ENCODE measurements at places on chromosomes 2 and 18. TPM values are rescaled to one million over a fixed set of nuclear protein-coding genes. Genes with fewer than 3 reads are reported as not detected.

Gene CCDC85A
- 0.22 TPM for total RNA-seq

Gene HSBP1L1
- 1.6 TPM for total RNA-seq

Gene DHRS9
- not detected for total RNA-seq

- H3K36me3 ChIP-seq: no peaks in the 10 kb centered on the region
- no peak overlapping the region for H3K4me3 ChIP-seq
- peaks cover 38% of the 10 kb centered on the region for H3K4me1 ChIP-seq
- no peak for DNase-seq
- peak overlapping the region; percentile 58 for H3K27ac ChIP-seq
- H3K27me3 ChIP-seq: peaks cover 17% of the 10 kb centered on the region
These were observed 49.6 kb downstream of the FRZB start for GRCh38 chr2:182816866-182817265.

GRCh38 chr2:133591164-133591563 lies 22.9 kb upstream of the NCKAP5 start:
- no peak overlapping the region for H3K4me3 ChIP-seq
- no peak overlapping the region for H3K27ac ChIP-seq
- no peaks in the 10 kb centered on the region for H3K27me3 ChIP-seq
- no peaks in the 10 kb centered on the region for H3K36me3 ChIP-seq

DNA sequence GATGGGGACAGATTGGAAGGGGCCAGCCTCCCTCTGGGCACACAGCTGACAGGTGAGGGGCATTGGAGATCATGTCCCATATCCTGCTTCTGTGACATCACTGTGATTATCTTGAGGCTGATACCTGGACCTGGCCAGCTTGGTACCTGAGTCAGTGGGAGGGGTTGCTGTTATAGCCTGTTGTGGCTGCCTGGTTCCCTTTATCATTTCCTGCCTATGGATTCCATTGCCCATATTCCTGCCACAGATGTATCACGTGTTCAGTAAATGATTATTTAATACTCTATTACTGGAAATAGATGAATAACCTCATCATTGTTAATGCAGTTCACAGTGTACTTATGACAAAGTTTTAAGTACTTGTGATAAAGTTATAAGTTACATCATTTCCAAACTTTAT lies 7.8 kb upstream of the SCYGR1 start:
- H3K4me1 ChIP-seq: peaks cover 12% of the 10 kb centered on the region
- H3K27me3 ChIP-seq: no peaks in the 10 kb centered on the region

- H3K4me1 ChIP-seq: no peaks in the 10 kb centered on the region
- H3K36me3 ChIP-seq: peaks cover 59% of the 10 kb centered on the region
- no peak overlapping the region for H3K4me3 ChIP-seq
- H3K27me3 ChIP-seq: no peaks in the 10 kb centered on the region
These were observed 33.0 kb downstream of the FARSB start for GRCh38 chr2:222622910-222623309.

- no peak overlapping the region for H3K4me3 ChIP-seq
- no peaks in the 10 kb centered on the region for H3K36me3 ChIP-seq
- no peaks in the 10 kb centered on the region for H3K27me3 ChIP-seq
These were observed 91.1 kb downstream of the FMNL2 start for GRCh38 chr2:152425765-152426727.

- H3K4me1 ChIP-seq: peaks cover 47% of the 10 kb centered on the region
- H3K27ac ChIP-seq: no peak overlapping the region
- no peak for DNase-seq
- no peaks in the 10 kb centered on the region for H3K36me3 ChIP-seq
These were observed 334.1 kb downstream of the RIT2 start for GRCh38 chr18:42781298-42781815.

DNA sequence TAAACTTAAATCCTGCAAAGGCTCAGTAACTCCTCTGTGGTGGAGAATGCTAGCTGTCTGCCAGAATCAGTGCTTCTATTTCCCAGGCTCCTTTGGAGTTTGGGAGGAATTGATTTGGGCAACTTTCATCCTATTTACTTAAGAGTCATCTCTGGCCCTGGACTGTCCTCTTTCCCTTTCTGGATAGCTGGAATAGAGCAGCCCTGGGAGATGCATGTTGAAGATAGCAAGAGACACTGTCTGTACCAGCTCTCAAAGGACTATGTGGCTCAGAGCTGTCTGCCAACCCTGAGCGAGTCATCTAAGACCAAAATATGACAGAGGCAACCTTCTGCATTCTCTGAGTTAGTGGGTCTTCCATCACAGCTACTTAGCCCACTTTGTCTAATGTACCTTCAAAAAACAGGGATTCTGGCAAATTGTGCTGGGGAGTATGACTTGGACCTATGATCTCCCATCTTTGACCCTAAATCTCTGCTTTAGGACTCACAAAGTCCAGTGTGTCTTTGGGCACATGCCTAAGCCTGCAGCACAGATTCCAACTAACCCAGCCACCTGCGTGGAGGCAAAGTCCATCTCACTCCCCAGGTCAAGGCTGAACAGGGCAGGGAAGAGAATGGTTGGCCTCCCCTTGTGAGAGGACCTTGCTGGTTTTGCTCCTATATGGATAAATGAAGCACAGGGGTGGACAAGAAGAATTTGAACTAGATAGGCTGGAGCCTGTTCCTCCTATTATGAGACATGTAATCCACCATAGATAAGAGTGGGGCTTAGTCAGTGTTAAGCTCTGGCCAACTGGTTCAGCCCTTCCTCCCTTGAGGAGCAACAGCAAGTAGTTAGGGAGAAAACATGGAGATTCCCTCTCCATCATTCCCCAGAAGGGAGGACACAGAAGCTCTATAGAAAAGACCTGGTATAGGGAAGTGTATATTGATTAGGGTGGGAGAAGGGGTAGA lies 99.1 kb upstream of the PELI1 start:
- H3K4me1 ChIP-seq: peaks cover 44% of the 10 kb centered on the region
- no peaks in the 10 kb centered on the region for H3K27me3 ChIP-seq
- no peak overlapping the region for H3K27ac ChIP-seq
- no peak for DNase-seq

GRCh38 chr2:68742626-68743415 lies 8.2 kb downstream of the ARHGAP25 start:
- H3K27me3 ChIP-seq: no peaks in the 10 kb centered on the region
- H3K4me1 ChIP-seq: peaks cover 31% of the 10 kb centered on the region
- H3K4me3 ChIP-seq: no peak overlapping the region
- peaks cover 8% of the 10 kb centered on the region for H3K36me3 ChIP-seq
- DNase-seq: no peak
- H3K27ac ChIP-seq: no peak overlapping the region

DNA sequence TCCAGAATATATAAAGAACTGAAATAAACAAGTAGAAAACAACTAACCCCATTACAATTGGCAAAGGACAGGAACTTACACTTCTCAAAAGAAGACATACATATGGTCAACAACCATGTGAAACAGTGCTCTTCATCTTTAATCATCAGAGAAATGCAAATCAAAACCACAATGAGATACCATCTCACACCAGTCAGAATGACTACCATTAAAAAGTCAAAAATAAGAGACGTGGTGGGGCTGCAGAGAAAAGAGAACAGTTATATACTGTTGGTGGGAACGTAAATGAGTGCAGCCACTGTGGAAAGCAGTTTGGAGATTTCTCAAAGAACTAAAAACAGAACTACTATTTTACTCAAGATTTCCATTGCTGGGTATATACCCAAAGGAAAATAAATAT lies 1696.3 kb upstream of the TMEFF2 start:
- DNase-seq: no peak
- H3K36me3 ChIP-seq: no peaks in the 10 kb centered on the region
- H3K27me3 ChIP-seq: no peaks in the 10 kb centered on the region
- no peaks in the 10 kb centered on the region for H3K4me1 ChIP-seq
- H3K4me3 ChIP-seq: no peak overlapping the region

DNA sequence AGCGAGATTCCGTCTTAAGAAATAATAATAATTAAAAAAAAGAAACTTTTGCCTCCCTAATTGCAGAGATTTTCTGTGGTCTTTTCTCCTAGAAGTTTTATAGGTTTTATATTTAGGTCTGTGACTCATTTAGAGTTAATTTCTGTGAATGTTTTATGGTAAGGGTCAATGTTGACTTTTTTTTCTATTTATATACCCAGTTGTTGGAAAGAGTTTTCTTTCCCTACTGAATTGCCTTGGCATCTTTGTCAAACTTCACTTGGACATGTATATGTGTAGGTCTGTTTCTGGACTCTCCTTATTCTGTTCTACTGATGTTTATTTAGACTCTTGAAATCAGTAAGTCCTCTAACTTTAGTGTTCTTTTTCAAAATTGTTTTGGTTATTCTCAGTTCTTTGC lies 5.5 kb downstream of the ZNF512 start:
- no peak overlapping the region for H3K4me3 ChIP-seq
- peaks cover 13% of the 10 kb centered on the region for H3K4me1 ChIP-seq
- DNase-seq: no peak
- H3K27me3 ChIP-seq: no peaks in the 10 kb centered on the region
- no peak overlapping the region for H3K27ac ChIP-seq
- H3K36me3 ChIP-seq: peaks cover 21% of the 10 kb centered on the region

GRCh38 chr18:78670778-78671391 lies 308.7 kb upstream of the SALL3 start:
- H3K36me3 ChIP-seq: peaks cover 22% of the 10 kb centered on the region
- DNase-seq: no peak
- no peak overlapping the region for H3K27ac ChIP-seq
- H3K4me1 ChIP-seq: peaks cover 15% of the 10 kb centered on the region
- H3K4me3 ChIP-seq: no peak overlapping the region

DNA sequence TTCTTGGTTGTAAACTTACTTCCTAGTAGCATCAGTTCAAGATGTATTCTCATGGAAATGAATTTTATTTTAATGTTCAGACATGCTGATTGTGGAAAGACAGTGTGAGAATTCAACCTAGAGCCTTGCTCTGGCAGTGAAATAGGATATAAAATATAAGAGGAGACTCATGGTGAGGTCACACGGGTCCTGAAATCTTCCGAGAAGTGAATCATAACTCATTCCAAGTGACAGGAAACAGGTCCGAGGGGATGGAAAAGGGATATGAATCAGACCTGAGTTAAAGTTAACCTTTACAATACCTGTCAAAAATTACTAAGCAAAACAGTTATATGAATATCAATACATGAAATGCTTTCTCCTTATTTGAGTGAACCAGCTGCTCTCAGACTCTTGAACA lies 185.2 kb upstream of the LRRTM1 start:
- H3K4me1 ChIP-seq: peaks cover 6% of the 10 kb centered on the region
- H3K27me3 ChIP-seq: no peaks in the 10 kb centered on the region
- no peaks in the 10 kb centered on the region for H3K36me3 ChIP-seq
- no peak overlapping the region for H3K4me3 ChIP-seq

- H3K36me3 ChIP-seq: no peaks in the 10 kb centered on the region
- H3K4me3 ChIP-seq: no peak overlapping the region
- H3K4me1 ChIP-seq: 0 out of 2 replicates have a peak, but pooled peaks cover 4% of the 10 kb centered on the region
- H3K27ac ChIP-seq: no peak overlapping the region
- DNase-seq: no peak
- no peaks in the 10 kb centered on the region for H3K27me3 ChIP-seq
These were observed 21.7 kb downstream of the AKAIN1 start for GRCh38 chr18:5175378-5175777.

- no peaks in the 10 kb centered on the region for H3K36me3 ChIP-seq
- DNase-seq: no peak
- no peak overlapping the region for H3K27ac ChIP-seq
- H3K27me3 ChIP-seq: peaks cover 17% of the 10 kb centered on the region
These were observed 63.2 kb downstream of the ZEB2 start for GRCh38 chr2:144456680-144457079.

DNA sequence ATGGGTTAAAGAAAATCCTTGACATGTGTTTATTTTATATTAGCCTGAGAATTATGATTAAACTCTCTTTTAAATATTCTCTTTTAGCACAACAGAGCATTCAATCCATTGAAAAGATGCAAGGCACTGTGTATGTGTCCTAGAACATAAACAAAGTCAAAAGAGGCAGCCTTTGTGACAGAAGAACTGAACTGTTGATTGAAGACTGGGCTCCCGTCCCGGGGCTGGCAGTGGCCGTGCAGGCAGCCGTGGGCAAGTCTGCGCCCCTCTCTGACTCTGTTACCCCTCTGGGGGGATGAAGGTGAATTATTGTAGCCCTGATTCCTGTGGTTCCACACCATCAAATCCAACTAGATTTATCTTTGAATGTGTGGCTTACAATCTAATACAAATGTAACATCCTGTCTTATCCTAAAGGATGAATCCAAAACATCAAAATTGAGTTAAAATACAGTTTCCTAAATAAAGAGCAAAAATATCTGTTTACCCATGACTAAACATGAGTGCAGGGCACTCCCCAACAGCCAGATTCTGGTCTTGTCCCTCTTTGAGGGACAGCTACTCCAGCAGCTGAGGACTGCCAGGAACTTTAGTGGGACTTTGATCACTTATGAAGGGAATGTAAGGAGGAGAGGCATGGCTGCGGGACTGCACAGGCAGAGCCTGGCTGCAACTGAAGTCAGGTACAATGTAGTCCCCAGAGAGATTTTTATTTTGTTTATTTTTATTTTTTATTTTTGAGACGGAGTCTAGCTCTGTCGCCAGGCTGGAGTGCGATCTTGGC lies 37.3 kb upstream of the SH3BP4 start:
- H3K4me3 ChIP-seq: no peak overlapping the region
- no peak overlapping the region for H3K27ac ChIP-seq
- H3K4me1 ChIP-seq: peaks cover 20% of the 10 kb centered on the region
- H3K36me3 ChIP-seq: no peaks in the 10 kb centered on the region
- peaks cover 50% of the 10 kb centered on the region for H3K27me3 ChIP-seq

- no peaks in the 10 kb centered on the region for H3K27me3 ChIP-seq
- H3K4me3 ChIP-seq: no peak overlapping the region
- H3K27ac ChIP-seq: no peak overlapping the region
- DNase-seq: no peak
- peaks cover 25% of the 10 kb centered on the region for H3K4me1 ChIP-seq
These were observed 329.3 kb downstream of the TXNL1 start for GRCh38 chr18:56309104-56309503.

DNA sequence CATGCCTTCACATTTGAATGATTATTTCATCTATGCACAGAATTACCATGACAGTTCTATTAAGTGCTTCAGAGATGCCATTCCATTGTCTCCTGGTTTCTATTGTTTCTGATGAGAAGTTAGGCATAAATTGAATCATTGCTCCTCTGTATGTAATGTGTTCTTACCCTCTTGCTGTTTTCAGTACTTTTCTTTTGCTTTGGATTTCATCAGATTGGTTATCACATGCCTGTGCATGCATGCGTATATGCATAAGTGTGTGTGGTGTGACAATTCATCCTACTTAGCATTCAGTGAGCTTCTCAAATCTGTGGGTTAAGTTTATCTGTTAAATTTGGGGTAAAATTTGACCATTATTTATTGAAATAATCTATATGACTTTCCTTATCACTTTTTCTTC lies 263.3 kb upstream of the RND3 start:
- H3K4me3 ChIP-seq: no peak overlapping the region
- no peaks in the 10 kb centered on the region for H3K27me3 ChIP-seq
- peaks cover 29% of the 10 kb centered on the region for H3K4me1 ChIP-seq
- H3K36me3 ChIP-seq: peaks cover 11% of the 10 kb centered on the region

DNA sequence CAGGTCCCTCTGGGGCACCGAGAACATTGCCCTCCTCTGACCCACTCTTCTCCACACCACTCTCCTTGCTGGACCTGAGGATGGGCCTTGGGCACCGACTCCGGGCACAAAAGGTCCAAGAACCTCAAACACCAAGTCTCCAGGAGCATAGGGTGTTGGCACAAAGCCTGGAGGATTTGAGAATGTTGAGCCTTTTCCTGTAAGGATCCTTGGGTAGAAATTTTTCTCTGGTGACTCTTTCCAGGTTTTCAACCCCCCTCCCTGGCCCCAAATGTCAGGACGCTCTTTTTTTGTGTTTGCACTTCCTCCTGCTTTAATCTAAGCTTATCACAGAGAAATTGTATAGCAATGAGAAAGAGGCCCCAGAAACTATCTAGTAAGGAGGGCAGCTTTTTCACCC lies 9.2 kb downstream of the SPR start:
- peaks cover 30% of the 10 kb centered on the region for H3K4me1 ChIP-seq
- no peak for DNase-seq
- no peaks in the 10 kb centered on the region for H3K36me3 ChIP-seq

- peak; percentile 21 for DNase-seq
- peak overlapping the region; percentile 69 for H3K27ac ChIP-seq
- peak overlapping the region; percentile 49 for H3K4me3 ChIP-seq
- H3K4me1 ChIP-seq: peaks cover 25% of the 10 kb centered on the region
- no peaks in the 10 kb centered on the region for H3K27me3 ChIP-seq
- no peaks in the 10 kb centered on the region for H3K36me3 ChIP-seq
These were observed 401.9 kb downstream of the HRH4 start for GRCh38 chr18:24862201-24862816.
